ENCODE measurements at places on chromosomes 3 and 15.
A peak's percentile ranks its signal among the peaks of the same experiment; 100 is the strongest.

GRCh38 chr15:90829942-90830440 is 38.4 kb upstream of the FURIN start:
- no peak for DNase-seq
- H3K27ac ChIP-seq = no peak overlapping the region
- H3K4me3 ChIP-seq = no peak overlapping the region

- no peak overlapping the region for H3K27ac ChIP-seq
- DNase-seq = no peak
- no peaks in the 10 kb centered on the region for H3K36me3 ChIP-seq
- no peaks in the 10 kb centered on the region for H3K4me1 ChIP-seq
- no peak overlapping the region for H3K4me3 ChIP-seq
Measured at GRCh38 chr3:148778926-148779325, 48.7 kb upstream of the CPB1 start.

DNA sequence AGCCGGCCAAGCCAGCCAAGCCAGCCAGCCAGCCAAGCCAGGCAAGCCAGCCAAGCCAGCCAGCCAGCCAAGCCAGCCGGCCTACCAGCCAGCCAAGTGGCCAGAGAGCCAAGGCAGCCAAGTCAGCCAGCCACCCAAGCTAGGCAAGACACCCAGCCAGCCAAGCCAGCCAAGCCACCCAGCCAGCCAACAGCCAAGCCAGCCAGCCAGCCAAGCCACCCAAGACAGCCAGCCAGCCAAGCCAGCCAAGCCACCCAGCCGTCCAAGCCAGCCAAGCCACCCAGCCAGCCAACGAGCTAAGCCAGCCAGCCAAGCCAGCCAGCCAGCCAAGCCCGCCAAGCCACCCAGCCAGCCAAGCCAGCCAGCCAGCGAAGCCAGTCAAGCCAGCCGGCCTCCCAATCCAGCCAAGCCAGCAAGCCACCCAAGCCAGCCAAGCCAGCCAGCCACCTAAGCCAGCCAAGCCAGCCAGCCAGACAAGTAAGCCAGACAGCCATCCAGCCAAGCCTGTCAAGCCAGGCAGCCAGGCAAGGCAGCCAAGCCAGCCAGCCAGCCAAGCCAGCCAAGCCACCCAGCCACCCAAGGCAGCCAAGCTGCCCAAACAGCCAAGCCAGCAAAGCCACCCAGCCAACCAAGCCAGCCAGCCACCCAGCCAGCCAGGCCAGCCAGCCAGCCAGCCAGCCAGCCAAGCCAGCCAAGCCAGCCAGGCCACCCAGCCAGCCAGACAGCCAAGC is 200.5 kb downstream of the GOLGA6L6 start:
- H3K27ac ChIP-seq = no peak overlapping the region
- H3K27me3 ChIP-seq = no peaks in the 10 kb centered on the region
- DNase-seq = no peak
- no peaks in the 10 kb centered on the region for H3K4me1 ChIP-seq
- peak overlapping the region; percentile 11 for H3K4me3 ChIP-seq
- no peaks in the 10 kb centered on the region for H3K36me3 ChIP-seq

- peak overlapping the region; percentile 51 for H3K4me3 ChIP-seq
- peaks cover 30% of the 10 kb centered on the region for H3K4me1 ChIP-seq
- DNase-seq = peak; percentile 29
- H3K36me3 ChIP-seq = no peaks in the 10 kb centered on the region
- H3K27ac ChIP-seq = no peak overlapping the region
Measured at GRCh38 chr3:46883054-46883829, 5.7 kb downstream of the PTH1R start.

- peaks cover 7% of the 10 kb centered on the region for H3K27me3 ChIP-seq
- H3K4me3 ChIP-seq = no peak overlapping the region
- H3K4me1 ChIP-seq = peaks cover 4% of the 10 kb centered on the region
- no peaks in the 10 kb centered on the region for H3K36me3 ChIP-seq
Measured at GRCh38 chr15:82081914-82082762, 36.3 kb upstream of the MEX3B start.

- H3K27me3 ChIP-seq = no peaks in the 10 kb centered on the region
- H3K36me3 ChIP-seq = no peaks in the 10 kb centered on the region
- DNase-seq = peak; percentile 50
- peaks cover 56% of the 10 kb centered on the region for H3K4me1 ChIP-seq
- H3K4me3 ChIP-seq = no peak overlapping the region
Measured at GRCh38 chr15:74318376-74319137, 48.9 kb downstream of the CYP11A1 start.

GRCh38 chr15:92788196-92788595 is 111.9 kb upstream of the CHD2 start:
- no peaks in the 10 kb centered on the region for H3K4me1 ChIP-seq
- H3K27me3 ChIP-seq = no peaks in the 10 kb centered on the region

DNA sequence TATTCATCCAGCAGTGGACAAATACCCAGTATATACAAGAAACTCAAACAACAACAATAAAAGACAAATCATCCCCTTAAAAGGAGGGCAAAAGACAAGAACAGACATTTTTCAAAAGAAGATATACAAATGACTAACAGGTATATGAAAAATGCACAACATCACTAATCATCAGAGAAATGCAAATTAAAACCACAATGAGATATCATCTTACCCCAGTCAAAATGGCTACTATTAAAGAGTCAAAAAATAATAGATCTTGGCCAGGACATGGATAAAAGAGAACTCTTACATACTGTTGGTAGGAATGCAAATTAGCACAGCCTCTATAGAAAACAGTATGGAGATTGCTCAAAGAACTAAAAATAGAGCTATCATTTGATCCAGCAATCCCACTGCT is 16.9 kb downstream of the DHX36 start:
- no peak for DNase-seq
- no peak overlapping the region for H3K27ac ChIP-seq
- H3K36me3 ChIP-seq = peaks cover 87% of the 10 kb centered on the region
- no peaks in the 10 kb centered on the region for H3K27me3 ChIP-seq
- no peak overlapping the region for H3K4me3 ChIP-seq

GRCh38 chr3:129605922-129606635 is 397 bp downstream of the PLXND1 start:
- no peaks in the 10 kb centered on the region for H3K36me3 ChIP-seq
- H3K4me1 ChIP-seq = peaks cover 65% of the 10 kb centered on the region
- no peak overlapping the region for H3K27ac ChIP-seq
- no peaks in the 10 kb centered on the region for H3K27me3 ChIP-seq
- peak overlapping the region; percentile 70 for H3K4me3 ChIP-seq

DNA sequence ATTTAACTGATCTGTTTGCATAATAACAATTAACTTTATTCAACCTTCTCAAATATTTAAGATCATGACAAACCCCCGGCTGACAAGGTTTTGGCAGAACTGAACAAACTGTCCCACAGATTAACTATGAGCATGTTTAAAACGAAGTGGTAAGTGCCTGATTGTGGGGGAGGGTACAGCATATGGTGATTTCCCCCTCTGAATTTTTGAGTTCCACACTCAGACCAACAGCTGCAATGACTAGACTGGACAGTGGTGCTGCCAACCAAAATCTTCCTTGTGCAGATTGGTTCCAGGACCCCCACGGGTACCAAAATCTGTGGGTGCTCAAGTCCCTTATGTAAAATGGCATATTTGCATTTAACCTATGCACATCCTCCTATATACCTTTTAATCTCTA is 449.5 kb downstream of the SHQ1 start:
- H3K4me3 ChIP-seq = no peak overlapping the region
- no peaks in the 10 kb centered on the region for H3K27me3 ChIP-seq
- no peaks in the 10 kb centered on the region for H3K36me3 ChIP-seq
- no peak for DNase-seq

DNA sequence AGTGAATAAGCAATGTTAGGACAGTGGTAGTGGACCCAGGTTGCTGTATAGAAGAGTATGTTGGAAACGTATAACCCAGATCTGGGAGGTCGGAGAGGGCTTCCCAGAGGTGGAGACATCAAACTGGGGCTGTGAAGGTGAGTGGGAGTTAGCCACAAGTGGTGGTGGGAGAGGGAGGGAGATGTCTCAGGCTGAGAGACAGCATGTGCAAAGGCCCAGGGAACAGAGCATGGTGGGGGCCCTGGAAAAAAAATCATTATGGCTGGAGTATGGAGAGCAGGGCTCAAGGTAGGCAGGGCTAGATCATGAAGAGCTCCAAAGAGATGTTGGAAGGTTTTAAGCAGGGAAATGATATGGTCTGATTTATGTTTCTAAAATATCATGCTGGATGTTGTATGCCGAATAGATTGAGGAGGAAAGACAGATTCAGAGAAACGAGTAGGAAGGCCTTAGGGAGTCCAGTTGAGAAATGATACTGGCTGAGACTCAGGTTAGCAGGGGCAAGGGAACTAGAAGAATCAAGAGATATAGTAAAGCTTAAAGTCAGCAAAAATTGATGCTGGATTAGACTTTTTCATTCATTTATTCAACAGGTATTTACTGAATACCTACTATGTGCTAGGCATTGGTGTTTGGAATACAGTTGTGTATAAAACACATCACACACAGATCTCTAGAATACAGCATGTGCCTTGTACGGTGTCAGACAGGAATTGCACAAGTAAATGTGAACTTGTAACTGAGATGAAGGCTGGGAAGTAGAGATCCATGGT is 17.0 kb downstream of the ITPR1 start:
- no peaks in the 10 kb centered on the region for H3K36me3 ChIP-seq
- peaks cover 3% of the 10 kb centered on the region for H3K4me1 ChIP-seq
- DNase-seq = no peak
- H3K27ac ChIP-seq = no peak overlapping the region

DNA sequence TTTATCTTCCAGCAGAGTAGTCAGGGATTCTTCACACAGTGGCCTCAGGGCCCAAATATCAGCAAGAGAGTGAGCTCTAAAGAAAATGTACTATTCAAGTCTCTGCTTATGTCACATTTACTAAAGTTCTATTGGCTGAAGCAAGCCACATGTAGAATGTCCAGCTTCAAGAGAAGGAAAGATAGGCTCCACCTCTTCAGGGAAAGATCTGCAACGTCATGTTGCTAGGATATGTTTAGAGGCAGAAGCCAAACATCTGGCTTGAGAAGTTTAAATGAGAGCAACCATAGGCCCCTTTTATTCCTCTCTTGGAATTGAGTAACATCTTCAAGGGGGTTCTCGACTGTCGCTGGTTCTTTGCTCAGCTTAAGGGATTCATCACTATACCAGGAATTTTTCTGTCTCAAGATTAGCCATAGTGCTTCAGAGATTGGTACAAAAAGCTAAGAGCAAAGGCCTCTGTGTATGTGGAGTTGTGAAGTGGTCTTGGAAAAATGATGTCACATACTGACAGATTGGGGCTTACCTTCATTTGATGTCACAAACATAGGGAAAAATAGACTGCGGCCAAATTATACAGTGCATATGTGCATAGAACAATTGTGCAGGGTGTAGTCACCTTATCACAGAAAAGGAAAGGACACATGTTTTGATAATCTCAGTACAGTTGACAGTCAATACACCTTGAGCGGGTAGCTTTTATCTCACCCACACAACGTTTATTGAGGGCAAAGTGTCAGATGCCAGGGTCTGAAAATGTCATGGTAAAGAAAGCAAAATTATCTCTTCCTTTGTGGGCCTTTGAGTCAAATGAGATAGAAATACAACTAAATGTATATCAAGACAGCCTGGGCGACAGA is 11.3 kb upstream of the THRB start:
- H3K36me3 ChIP-seq = no peaks in the 10 kb centered on the region
- H3K27me3 ChIP-seq = no peaks in the 10 kb centered on the region
- H3K4me1 ChIP-seq = no peaks in the 10 kb centered on the region

- H3K27ac ChIP-seq = peak within 1 kb of the TSS; percentile 90
- H3K27me3 ChIP-seq = no peaks in the 10 kb centered on the region
- peaks cover 67% of the 10 kb centered on the region for H3K36me3 ChIP-seq
- H3K4me1 ChIP-seq = peaks cover 4% of the 10 kb centered on the region
- peak within 1 kb of the TSS; percentile 83 for H3K4me3 ChIP-seq
Measured at GRCh38 chr3:69051756-69052471, at the start of gene TMF1. Gene TMF1, minus strand, starts transcription at chr3:69052333. Its CDS starts 247 bp downstream, at chr3:69052086.

- DNase-seq = peak; percentile 43
- peak within 1 kb of the TSS; percentile 84 for H3K4me3 ChIP-seq
- H3K27ac ChIP-seq = no peak within 1 kb of the TSS
- peaks cover 9% of the 10 kb centered on the region for H3K27me3 ChIP-seq
- H3K36me3 ChIP-seq = no peaks in the 10 kb centered on the region
Measured at GRCh38 chr15:45187894-45188830, at the start of gene SHF. Gene SHF, minus strand, starts transcription at chr15:45187966. Its CDS starts 15 bp downstream, at chr15:45187951.

DNA sequence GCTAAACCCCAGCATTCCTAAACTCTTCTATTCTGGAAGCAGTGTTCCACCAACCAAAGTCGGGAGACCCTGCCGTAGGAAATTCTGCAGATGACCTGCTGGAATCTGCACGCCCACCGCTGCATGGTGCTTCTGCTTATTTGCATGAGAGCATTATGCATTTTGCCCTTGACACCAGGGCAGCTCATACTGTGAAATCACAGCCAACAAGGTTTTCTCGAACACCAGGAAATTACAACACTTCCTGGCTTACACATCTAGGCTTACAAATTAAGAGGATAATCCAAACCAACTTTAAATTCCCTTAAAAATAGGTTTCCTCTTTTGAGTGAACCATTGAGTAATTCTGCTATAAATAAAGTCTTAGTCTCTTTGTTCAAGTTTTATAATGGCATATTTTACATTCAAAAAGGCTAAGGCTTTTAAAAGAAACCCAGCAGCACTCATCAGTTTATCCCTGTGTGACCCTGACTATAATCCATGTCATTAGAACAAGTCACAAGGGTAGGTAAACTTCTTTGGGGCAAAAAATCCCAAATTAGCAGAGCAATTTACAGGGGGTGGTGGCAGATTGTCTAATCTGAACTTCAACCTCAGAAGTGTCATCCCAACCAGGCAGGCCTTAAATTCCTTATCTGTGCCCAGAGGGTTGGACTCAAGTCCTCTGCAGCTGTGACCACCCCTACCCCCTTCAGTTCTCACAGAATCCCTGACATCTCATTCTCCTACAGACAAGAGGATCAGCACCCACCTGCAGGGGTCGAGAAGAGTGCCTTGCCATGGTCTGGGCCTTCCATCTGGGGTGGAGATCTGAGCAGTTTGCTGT is 33.5 kb upstream of the RBP1 start:
- no peak for DNase-seq
- no peaks in the 10 kb centered on the region for H3K4me1 ChIP-seq
- H3K27ac ChIP-seq = no peak overlapping the region
- H3K27me3 ChIP-seq = no peaks in the 10 kb centered on the region

GRCh38 chr15:34079904-34080303 is 21.8 kb downstream of the EMC7 start:
- no peak for DNase-seq
- H3K4me3 ChIP-seq = no peak overlapping the region
- no peaks in the 10 kb centered on the region for H3K27me3 ChIP-seq
- H3K36me3 ChIP-seq = peaks cover 18% of the 10 kb centered on the region
- no peak overlapping the region for H3K27ac ChIP-seq
- H3K4me1 ChIP-seq = no peaks in the 10 kb centered on the region

GRCh38 chr3:64599651-64600050 is 88.1 kb downstream of the ADAMTS9 start:
- peaks cover 11% of the 10 kb centered on the region for H3K36me3 ChIP-seq
- H3K4me3 ChIP-seq = no peak overlapping the region
- H3K27ac ChIP-seq = no peak overlapping the region

DNA sequence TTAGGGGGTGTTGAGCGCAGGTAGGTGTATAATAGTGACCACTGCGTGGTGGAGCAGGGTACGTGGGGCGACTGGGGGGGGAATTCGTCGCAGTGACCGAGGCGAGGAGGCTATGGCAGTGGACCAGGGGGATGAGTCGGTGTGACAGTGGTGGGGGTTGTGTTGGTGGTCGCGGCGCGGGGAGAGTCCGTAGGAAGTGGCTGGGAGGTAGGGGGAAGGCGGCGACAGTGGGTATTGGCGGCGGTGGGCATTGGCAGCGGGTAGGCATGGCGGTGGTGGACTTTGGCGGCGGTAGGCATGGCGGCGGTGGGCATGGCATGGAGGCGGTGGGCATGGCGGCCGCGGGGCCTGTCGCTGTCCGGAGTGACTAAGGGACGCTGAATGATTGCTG is 739 bp downstream of the SNRPN start:
- H3K36me3 ChIP-seq = no peaks in the 10 kb centered on the region
- no peak for DNase-seq
- H3K4me1 ChIP-seq = peaks cover 2% of the 10 kb centered on the region
- no peaks in the 10 kb centered on the region for H3K27me3 ChIP-seq
